ENCODE measurements at places on chromosomes 1 and 21. TPM values are rescaled to one million over a fixed set of nuclear protein-coding genes. Genes with fewer than 3 reads are reported as not detected.

The TMOD4 gene
- 2.1 TPM for total RNA-seq

The FTCD gene
- 1.5 TPM for total RNA-seq

The BGLAP gene
- total RNA-seq = 4.8 TPM

The C1orf210 gene
- 19.1 TPM for total RNA-seq

The WASF2 gene
- total RNA-seq = 159 TPM

The CLCA2 gene
- 0.62 TPM for total RNA-seq

GRCh38 chr1:18760156-18760555, 99.3 kb downstream of the TAS1R2 start:
- H3K36me3 ChIP-seq = no peaks in the 10 kb centered on the region
- no peak for DNase-seq
- peaks cover 23% of the 10 kb centered on the region for H3K27me3 ChIP-seq

- no peak for DNase-seq
- H3K4me1 ChIP-seq = peaks cover 12% of the 10 kb centered on the region
- no peaks in the 10 kb centered on the region for H3K36me3 ChIP-seq
- H3K27ac ChIP-seq = no peak overlapping the region
- no peaks in the 10 kb centered on the region for H3K27me3 ChIP-seq
These were observed 1.5 kb downstream of the RALGPS2 start for GRCh38 chr1:178726545-178726944.

DNA sequence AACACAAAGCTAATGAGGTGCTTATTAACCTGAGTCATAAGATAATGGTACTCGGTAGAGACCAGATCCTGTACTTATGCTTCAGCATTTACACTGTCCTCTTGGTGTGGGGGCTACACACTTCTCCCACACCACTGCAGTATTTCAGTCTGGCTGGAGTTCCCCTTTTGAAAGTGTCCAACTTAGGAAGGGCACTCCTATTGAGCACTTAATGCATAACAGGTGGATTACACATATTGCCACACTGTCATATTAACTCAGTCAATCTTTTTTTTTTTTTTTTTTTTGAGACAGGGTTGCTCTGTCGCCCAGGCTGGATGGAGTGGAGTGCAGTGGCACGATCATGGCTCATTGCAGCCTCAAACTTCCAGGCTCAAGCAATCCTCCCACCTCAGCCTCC, 1.5 kb downstream of the GPATCH4 start:
- H3K27ac ChIP-seq = no peak overlapping the region
- DNase-seq = no peak
- H3K27me3 ChIP-seq = no peaks in the 10 kb centered on the region
- H3K36me3 ChIP-seq = peaks cover 42% of the 10 kb centered on the region

DNA sequence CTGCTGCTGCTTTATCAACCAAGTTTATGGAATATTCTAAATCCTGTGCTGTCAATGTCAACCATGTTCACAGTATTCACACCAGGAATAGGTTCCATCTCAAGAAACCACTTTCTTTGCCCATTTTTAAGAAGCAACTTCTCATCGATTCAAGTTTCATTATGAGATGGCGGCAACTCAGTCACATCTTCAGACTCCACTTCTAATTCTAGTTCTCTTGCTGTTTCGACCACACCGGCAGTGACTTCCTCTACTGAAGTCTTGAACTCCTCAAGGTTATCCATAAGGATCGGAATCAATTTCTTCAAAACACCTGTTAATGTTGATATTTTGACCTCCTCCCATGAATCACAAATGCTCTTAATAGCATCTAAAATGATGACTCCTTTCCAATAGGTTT, 39.7 kb upstream of the IFNLR1 start:
- H3K4me3 ChIP-seq = no peak overlapping the region
- no peaks in the 10 kb centered on the region for H3K36me3 ChIP-seq
- no peaks in the 10 kb centered on the region for H3K4me1 ChIP-seq
- DNase-seq = no peak
- no peaks in the 10 kb centered on the region for H3K27me3 ChIP-seq

GRCh38 chr1:212814537-212815334, 23.0 kb downstream of the TATDN3 start:
- DNase-seq = no peak
- no peak overlapping the region for H3K4me3 ChIP-seq
- H3K4me1 ChIP-seq = peaks cover 6% of the 10 kb centered on the region
- no peak overlapping the region for H3K27ac ChIP-seq

GRCh38 chr21:39196838-39197237, 13.6 kb upstream of the PSMG1 start:
- no peak for DNase-seq
- H3K27me3 ChIP-seq = no peaks in the 10 kb centered on the region
- no peaks in the 10 kb centered on the region for H3K4me1 ChIP-seq

- H3K4me3 ChIP-seq = no peak overlapping the region
- no peak overlapping the region for H3K27ac ChIP-seq
- H3K4me1 ChIP-seq = no peaks in the 10 kb centered on the region
- H3K36me3 ChIP-seq = no peaks in the 10 kb centered on the region
- DNase-seq = no peak
These were observed 82.2 kb upstream of the BARHL2 start for GRCh38 chr1:90799326-90799725.

- H3K36me3 ChIP-seq = no peaks in the 10 kb centered on the region
- DNase-seq = no peak
- H3K27me3 ChIP-seq = no peaks in the 10 kb centered on the region
These were observed 3.0 kb downstream of the ERG start for GRCh38 chr21:38495242-38495641.

- H3K4me1 ChIP-seq = no peaks in the 10 kb centered on the region
- H3K27me3 ChIP-seq = no peaks in the 10 kb centered on the region
- no peak overlapping the region for H3K4me3 ChIP-seq
- H3K36me3 ChIP-seq = no peaks in the 10 kb centered on the region
These were observed 1.0 kb upstream of the CELA2A start for GRCh38 chr1:15455522-15455921.

- H3K4me1 ChIP-seq = peaks cover 3% of the 10 kb centered on the region
- H3K27ac ChIP-seq = no peak overlapping the region
- DNase-seq = no peak
These were observed 5.7 kb upstream of the CHD5 start for GRCh38 chr1:6185635-6186382.

GRCh38 chr1:77281491-77282186, at the start of gene AK5:
AK5 (plus strand) TSS chr1:77282019; CDS start chr1:77282314, 295 bp downstream.
- H3K4me3 ChIP-seq = peak within 1 kb of the TSS; percentile 51
- peaks cover 19% of the 10 kb centered on the region for H3K4me1 ChIP-seq
- H3K27ac ChIP-seq = no peak within 1 kb of the TSS

GRCh38 chr1:159214149-159214760, 9.6 kb downstream of the ACKR1 start:
- H3K4me1 ChIP-seq = peaks cover 4% of the 10 kb centered on the region
- H3K36me3 ChIP-seq = no peaks in the 10 kb centered on the region
- no peak overlapping the region for H3K4me3 ChIP-seq
- no peak overlapping the region for H3K27ac ChIP-seq

DNA sequence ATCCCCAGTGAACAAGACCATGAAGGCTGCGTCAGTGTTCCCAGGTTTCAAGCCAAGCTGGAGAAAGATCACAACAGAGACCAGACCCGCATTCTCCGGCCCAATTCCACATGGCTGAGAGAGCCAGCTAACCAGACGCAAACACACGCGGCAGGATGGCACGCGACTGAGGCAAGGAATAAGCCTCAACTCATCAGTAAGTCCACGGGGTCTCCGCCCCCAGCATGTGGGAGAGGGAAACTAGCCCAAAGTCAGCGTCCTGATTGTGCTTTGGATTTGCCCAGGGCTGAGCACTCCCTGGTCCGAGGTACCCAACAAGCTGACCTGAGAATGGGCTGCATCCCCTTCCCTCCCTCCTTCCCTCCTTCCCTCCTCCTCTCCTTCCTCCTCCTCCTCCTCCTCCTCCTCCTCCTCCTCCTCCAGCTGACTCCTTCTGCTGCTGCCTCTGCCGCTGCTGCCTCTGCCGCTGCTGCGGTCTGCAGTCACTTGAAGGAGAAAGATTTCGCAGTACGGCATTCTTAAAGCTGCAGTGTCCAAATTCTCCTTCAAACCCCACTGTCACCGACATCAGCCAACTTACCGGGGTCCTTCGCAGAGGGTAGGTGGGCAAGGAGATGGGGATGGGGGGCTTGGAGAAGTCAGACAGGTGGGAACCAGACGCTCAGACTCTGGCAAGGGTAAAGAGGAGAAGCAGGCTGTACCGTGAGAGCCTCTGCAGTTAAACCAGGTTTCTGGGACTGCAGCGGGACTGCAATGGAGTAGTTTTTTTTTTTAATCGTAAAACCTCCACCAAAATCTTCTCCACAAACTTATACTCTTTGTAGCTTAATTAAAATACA, 33.0 kb upstream of the H6PD start:
- peaks cover 29% of the 10 kb centered on the region for H3K4me1 ChIP-seq
- H3K27me3 ChIP-seq = peaks cover 68% of the 10 kb centered on the region
- DNase-seq = no peak
- H3K36me3 ChIP-seq = no peaks in the 10 kb centered on the region
- H3K4me3 ChIP-seq = peak overlapping the region; percentile 30

GRCh38 chr1:162561616-162562469, at the start of gene UAP1:
UAP1 (plus strand) TSS chr1:162561722; CDS start chr1:162566069, 4,347 bp downstream.
- peaks cover 10% of the 10 kb centered on the region for H3K36me3 ChIP-seq
- peak within 1 kb of the TSS; percentile 91 for H3K4me3 ChIP-seq
- peak within 1 kb of the TSS; percentile 93 for H3K27ac ChIP-seq
- H3K4me1 ChIP-seq = peaks cover 30% of the 10 kb centered on the region
- no peak for DNase-seq

DNA sequence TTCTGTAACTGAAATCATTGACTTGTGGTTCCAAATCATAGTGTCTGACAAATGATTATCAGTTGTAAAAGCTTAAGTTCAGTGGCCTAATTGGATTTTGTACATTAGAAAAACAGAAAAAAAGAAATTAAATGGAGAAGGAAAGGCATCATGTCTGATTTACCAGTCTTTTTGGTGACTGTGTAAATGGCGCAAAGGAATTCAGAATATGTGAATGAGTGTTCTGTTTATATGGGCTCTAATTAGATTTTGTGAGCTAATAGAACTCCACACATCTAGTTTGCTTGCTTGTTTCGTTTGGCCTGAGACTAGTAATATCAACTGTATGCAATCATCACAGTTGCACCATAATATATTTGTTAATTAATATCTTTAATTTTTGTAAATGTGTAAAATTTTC, 151.7 kb downstream of the PLA2G4A start:
- H3K4me1 ChIP-seq = no peaks in the 10 kb centered on the region
- no peaks in the 10 kb centered on the region for H3K36me3 ChIP-seq
- H3K27me3 ChIP-seq = no peaks in the 10 kb centered on the region
- no peak for DNase-seq
- H3K4me3 ChIP-seq = no peak overlapping the region

DNA sequence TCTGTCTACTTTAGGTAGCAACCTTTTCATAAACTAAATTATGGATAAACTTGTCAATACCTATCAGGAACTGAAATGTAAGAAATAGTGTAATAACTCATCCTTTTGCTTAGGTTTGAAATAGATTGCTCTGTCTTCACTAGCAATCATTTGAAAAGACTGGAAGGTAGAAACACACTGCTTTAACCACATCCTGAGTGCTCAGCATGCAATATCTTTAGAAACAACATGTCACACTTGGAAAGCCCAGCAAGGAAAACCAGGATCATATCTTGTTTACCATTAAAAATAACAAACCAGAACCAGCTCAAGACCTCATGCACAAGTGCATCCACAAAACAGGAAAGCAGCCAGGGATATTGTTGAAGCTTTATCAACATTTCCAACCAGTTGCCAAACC, 3.6 kb downstream of the KCNJ6 start:
- peaks cover 49% of the 10 kb centered on the region for H3K27me3 ChIP-seq
- no peaks in the 10 kb centered on the region for H3K36me3 ChIP-seq
- H3K27ac ChIP-seq = no peak overlapping the region
- no peak for DNase-seq
- peaks cover 14% of the 10 kb centered on the region for H3K4me1 ChIP-seq
- no peak overlapping the region for H3K4me3 ChIP-seq

DNA sequence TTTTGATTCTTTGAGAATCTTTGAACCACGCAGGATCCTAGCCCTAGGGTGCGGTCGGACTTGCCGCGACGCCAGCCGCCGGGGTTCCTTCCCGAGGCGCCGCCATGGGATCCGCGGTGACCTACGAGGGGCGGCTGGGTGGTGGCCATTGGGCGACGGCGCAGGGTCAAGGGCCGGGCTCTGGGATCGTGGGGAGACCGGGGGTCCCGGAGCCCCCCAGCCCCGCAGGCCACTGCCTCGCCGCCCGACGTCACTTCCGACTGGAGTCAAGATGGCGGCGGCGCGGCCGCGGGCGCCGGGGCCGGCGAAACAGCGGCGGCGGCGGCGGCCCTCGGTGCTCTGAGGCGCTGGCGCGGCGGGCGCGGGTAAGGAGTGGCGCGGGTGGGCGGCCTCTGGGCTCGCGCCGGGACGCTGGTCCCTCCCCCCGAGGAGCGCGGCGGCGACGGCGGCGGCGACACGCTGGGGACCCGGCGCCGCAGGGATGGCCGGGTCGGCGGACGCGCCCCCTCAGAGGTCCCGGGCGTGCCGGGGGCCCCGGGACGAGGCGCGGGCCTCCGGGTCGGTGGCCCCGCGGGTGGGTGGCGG, at the start of gene PRDM2:
PRDM2 (plus strand) TSS at position 253 of the 585 bp plus-strand sequence. CDS start 15,418 bp downstream, outside the sequence.
- H3K27ac ChIP-seq = peak within 1 kb of the TSS; percentile 96
- H3K36me3 ChIP-seq = no peaks in the 10 kb centered on the region
- peak; percentile 79 for DNase-seq
- H3K27me3 ChIP-seq = no peaks in the 10 kb centered on the region
- H3K4me3 ChIP-seq = peak within 1 kb of the TSS; percentile 77

GRCh38 chr1:226611301-226611700, 62.7 kb downstream of the STUM start:
- no peaks in the 10 kb centered on the region for H3K27me3 ChIP-seq
- H3K4me1 ChIP-seq = no peaks in the 10 kb centered on the region
- H3K27ac ChIP-seq = no peak overlapping the region
- DNase-seq = no peak
- no peaks in the 10 kb centered on the region for H3K36me3 ChIP-seq
- no peak overlapping the region for H3K4me3 ChIP-seq

All from lower lobe of right lung (tissue), 2 donors.